ENCODE measurements at places on chromosomes 2 and 18.

- DNase-seq: no peak
Observed at GRCh38 chr2:24080701-24081100, 3.9 kb downstream of the TP53I3 start.

DNA sequence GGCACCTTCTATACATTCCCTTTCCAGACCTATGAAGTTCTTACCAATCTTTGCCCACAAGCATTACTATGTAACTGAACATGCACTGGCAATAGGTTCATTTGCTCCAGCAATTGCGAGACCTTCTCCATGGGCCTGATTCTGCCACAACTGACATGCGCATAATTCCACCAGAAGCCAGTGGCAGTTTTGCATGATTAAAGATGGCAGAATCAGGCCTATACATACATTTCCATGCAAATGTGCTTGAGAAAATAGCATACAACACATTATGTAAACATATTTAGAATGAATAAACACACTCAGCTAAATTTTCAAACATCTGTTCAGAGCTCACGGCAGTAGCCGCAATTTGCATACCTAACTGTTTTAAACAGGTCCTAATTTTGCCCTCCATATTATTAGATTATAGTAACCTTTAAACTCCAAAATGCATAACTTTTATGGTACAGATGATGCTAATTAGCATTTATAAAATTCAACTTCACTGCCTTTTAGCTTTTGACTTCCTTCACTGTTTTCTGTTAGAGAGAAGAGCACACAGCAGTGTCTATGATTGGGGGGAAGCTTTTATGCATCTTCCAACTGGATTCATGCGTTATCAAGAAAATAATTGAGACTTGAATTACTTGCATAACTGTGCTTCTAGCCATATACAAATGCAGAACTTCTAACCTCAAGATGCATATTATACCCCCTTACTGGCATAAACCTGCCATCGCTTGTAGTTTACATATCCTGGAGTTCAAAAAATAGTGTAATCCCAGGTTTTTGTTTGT is 155.3 kb upstream of the CDH19 start:
- DNase-seq: no peak

DNA sequence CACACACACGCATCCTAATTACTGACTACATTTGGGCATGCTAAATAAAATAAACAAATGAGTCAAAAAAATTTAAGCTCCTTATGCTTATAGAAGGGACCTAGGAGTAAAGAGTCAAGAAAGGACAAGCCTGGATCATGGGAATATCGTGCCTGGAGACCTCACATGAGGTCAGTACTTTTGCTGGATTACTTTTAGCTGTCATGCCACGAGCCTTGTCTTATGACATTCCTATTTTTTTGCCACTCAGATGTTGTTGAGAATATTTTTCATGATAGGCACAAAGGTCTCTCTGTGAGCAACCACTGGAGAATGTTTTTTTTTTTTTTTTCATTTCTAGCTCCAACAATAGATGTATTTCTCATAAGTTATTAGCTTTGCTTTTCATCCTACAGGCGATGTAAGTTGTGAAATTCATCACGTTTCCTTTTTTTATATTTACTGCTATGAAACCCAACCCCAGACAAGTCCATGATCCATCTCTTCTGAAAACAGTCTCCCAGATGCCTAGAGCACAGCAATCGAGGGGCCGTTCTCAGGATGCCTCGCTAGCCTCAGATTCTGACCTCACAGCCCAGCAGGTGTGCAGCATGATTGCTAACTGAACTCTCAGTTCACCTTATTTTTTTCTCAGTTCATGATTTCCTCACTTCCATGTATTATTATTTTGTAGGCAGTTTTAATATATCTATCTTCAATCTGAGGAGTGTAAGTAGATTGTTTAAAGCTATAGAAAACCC is 464.5 kb downstream of the IRS1 start:
- DNase-seq: no peak

- no peak for DNase-seq
Observed at GRCh38 chr18:12060182-12060870, 33.3 kb upstream of the ANKRD62 start.

GRCh38 chr18:75658330-75658729 is 230.8 kb upstream of the SMIM21 start:
- DNase-seq: no peak

DNA sequence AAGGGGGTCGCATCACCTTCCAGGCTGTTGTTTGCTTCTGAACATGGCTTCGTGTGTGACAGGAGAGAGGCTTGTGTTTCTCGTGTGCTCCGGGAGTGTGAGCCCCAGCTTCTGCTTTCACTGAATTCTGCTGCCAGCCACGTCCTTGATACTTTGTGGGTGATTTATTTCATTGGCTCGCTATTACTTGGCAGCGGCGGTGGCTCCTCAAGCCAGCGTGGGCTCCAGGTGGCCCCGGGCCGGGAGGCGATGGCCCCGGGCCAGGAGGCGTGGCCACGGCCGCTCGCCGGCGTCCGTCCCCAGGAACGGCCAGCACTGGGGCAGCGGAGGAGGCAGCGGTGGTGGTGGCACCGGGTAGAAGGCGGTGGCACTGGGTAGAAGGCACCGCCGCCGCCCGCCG is 63.1 kb downstream of the NAPG start:
- no peak for DNase-seq

GRCh38 chr2:37414470-37414949 is 70.1 kb downstream of the QPCT start:
- no peak for DNase-seq
